ENCODE measurements at places on chromosomes 4 and X. TPM values are rescaled to one million over a fixed set of nuclear protein-coding genes. Genes with fewer than 3 reads are reported as not detected.

ZCCHC18 gene
- polyA plus RNA-seq: not detected

DNA sequence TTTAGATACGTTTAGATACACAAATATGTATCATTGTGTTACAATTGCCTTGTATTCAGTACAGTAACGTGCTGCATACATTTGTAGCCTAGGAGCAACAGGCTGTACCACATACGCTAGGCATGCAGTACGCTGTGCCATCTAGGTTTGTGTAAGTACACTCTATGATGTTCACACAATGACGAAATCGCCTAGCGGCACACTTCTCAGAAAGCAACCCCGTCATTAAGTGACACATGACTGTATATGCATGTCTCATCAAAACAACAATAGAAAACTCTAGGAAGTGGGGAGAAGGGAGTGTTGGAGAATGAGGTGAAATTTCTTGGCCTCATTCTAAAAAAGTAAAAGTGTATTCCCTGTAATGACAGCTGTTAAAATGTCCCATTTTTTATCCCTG lies 32.7 kb downstream of the CCDC149 start:
- no peak for DNase-seq

SMIM43 gene
- polyA plus RNA-seq: 2.2 TPM

GRCh38 chr4:80839792-80840191 lies 190.7 kb upstream of the BMP3 start:
- no peak for DNase-seq

DNA sequence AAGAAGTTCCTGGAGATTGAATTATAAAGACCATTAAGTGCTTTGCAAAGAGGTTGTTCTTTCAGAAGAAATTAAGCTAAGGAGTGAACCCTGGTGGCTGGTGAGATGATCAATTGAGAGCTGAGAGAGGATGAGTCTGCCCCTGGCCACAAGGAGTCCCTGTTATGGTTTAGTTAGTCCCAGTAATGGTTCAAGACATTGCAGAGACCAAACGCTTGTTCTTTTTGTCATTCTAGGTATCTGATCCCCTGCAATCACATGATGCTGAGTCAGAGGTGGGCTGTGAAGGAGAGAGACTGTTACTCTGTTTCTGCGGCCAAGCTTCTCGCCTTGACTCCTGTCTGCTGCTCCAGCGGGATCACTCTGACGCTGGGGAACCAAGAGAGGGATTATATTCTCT lies 114.5 kb downstream of the GATB start:
- DNase-seq: no peak

ARMCX4 gene
- polyA plus RNA-seq: 53.8 TPM

TRAM1L1 gene
- polyA plus RNA-seq: not detected

DNA sequence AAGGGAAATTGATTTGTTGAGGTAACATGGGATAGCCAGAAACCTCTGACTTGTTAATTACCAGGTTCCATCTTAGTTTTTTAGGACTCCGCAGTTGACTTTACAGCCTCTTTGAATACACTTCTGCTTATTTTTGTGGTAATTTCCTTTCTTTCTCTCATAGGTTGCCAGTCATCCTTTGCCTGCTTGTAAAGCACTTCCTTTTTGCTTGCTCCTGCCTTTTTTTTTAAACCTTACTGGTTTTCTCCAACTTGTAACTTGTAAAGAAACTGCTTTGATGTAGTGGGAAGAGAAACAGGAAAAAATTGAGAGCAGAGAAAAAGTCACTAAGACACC lies 2.6 kb downstream of the PGK1 start:
- no peak for DNase-seq

ZNF141 gene
- not detected for polyA plus RNA-seq

DNA sequence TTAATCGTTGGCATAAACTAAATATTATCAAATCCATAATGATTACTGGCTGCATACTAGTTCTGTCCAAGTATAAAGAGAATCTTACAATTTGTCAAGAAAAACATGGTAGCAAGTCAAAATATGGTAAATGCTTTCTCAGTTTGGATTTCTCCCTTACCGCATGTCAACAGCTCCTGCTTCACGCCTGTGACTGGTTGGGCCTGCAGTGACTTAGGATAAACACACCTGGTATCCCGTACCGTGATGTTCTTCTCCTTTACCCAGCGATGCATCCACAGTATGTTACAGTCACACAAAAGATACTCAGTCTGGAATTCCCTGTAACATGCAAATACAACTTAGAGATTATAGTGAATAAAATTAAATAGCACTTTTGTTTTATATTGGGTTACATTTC lies 71.1 kb downstream of the ADGRA3 start:
- DNase-seq: no peak

SPATA4 gene
- 0.17 TPM for polyA plus RNA-seq
